Foreskin fibroblast (primary cell): ENCODE measurements at places on chromosomes 4 and X.

DNA sequence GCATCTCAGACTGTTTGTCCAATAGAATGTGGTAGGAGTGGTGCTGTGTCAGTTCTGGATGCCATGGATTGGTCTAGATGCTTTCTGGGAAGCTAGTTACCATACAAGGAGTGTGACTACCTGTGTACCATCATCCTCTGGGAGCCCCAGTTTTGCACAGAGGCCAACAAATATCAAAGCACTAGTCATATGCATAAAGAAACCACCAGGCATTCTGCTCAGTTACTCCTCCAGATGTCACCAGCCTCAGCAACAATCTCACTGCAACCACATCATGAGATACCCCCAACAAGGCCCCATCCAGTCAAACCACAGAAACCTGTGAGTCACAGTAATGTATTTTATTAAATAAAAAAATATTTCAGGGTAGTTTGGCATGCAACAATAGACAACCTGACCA, 435.8 kb upstream of the CPEB2 start:
- peak; percentile 25 for DNase-seq

GRCh38 chrX:13662355-13662791, 9.4 kb downstream of the TCEANC start:
- DNase-seq: peak; percentile 71

DNA sequence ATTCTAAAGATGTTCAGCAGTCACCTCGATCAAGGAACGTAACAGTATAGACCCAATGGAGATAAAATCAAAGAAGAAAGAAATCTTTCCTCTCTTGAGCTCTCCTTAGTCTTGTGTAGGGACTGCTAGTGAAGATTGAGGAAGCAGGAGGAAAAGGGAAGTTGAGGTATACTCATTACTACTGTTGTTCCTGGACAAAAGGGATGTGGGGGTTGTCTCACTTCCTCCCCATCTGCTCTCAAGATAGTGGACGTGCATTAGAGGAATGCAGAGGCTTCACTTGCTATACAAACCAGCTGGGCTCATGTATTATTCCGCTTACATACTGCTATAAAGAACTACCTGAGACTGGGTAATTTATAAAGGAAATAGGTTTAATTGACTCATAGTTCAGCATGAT, 208.9 kb upstream of the ARHGEF9 start:
- no peak for DNase-seq

- no peak for DNase-seq
These were observed 37.2 kb downstream of the ABLIM2 start for GRCh38 chr4:8121292-8122015.
